ENCODE measurements at places on chromosomes 2 and 18. TPM values are rescaled to one million over a fixed set of nuclear protein-coding genes. Genes with fewer than 3 reads are reported as not detected.

DNA sequence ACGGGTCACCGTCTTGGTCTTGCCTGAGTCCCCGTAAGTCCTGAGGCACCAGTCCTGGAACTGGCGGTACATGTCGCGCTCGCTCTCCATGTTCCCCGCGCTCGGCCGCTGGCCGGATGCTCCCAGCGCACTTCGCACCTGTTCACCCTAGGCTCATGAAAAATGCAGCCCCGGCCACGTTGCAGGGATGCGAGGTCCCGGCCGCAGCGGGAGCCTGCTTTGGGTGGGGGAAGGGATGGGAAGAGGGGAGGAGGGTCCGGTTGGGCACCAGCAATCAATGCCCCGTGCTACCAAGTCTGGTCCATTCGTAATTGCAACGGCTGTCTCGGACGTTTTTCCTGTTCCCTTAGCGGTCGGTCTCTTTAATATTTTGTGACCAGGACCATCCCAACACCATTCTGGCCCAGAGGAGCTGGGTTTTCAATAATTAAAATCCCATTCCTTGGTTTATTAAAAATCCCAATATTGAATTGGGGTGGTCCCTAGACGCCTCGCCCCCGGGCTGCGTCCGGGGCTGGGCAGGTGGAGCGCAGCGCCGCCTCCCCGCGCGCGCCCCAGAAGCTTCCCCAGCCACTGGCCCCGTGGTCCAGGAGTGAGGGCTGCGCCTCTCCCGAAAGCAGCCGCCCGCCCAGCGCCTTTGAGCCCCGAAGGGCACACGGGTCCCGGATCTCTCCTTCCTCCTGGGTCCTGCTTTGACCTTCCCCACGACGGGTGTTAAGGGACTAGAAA, 1.4 kb downstream of the NOL4 start:
- DNase-seq = no peak

The CXCR1 gene
- not detected for total RNA-seq

DNA sequence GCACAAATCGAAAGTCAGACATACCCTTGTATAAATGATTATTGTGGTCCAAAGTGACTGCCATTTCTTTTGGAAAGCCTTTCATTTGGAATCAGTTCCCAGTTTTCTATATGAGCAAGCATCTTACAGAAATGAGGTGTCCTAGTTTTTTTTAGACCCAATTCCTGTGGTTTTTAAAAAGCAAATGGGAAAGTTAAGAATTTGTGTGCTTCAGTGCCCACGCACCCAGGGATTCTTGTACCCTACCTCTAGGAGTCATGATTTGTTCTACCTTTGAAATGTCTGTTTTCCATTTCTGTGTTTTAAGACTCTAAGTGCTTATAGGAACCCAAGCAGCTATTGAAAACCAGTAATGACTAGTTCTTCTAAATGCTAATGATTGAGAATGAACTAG, 218.1 kb downstream of the CAMKMT start:
- no peak for DNase-seq

The GREB1L gene
- total RNA-seq = 8.8 TPM

- peak; percentile 47 for DNase-seq
These were observed 64.1 kb downstream of the PTPN4 start for GRCh38 chr2:119823734-119824334.

DNA sequence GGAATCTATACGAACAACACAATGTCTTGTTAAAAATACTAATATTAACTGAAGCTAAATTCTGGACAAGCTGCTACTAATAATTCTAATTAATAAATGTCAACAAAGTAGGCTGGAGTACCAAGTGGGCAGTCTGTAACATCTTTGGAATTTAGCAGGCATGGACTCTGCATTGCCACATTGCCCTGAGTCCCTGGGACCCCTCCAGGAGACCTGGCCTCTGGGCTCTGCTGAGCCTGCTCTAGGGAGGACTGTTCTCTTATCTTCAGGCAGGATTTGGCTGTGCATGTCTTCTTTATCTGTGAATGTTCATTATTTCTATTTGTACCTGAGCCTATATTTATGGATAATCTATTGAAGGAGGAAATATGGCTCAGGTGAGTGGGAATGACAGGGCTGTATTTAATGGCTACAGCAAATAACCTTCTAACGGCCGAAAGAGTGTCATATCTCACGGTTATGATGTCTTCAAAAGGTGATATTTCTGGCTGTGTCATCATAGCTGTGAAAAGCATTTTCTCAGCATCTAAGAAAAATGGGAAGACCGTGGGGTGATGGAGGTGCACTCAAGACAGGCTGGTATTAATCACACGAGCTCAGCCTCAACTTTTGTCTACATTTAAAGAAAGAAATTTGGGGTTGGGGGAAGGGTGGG, 28.6 kb upstream of the SETBP1 start:
- DNase-seq = no peak

The SOX11 gene
- 24.0 TPM for total RNA-seq

DNA sequence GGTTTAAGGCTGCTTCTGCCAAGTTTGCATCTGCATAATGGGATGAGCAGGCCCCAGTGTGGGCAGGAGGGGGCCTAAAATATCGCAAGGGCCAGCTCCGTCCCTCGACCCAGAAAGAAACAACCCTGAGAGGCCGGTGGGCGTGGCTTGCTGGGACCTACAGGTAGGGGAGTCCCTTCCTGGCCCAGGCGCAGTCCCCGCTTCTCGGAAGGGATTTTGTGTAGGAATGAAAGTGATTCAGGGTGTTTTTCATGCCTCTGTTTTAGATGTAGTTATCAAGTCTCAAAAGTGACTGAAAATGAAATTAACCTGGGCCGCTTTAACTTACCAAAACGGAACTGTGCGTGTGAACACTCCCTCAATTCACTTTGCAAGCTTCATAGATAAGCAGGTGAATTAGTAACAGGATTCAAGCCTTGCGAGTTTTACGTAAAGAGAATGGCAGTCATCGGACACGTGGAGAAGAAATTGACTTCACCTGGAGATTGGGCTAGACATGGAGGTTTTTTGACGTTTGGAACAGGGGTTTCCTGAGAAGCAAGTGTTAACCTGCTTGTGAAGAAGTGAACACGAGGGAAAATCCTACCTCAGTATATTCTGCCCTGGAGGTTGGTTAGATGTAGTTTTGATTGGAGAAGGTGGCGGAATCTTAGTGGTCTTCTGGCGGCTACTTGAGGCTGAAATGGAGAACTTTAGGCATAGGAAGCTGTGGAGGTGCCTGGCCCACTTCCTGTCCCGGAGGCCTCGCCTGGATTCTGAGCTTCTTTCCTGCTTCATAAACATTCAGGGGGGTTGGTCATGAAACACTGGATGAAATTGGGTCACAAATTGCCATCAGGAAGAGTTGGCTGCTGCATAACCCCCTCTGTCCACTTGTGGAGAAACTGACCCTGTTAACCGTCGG, 1.7 kb downstream of the NCK2 start:
- no peak for DNase-seq

- DNase-seq = no peak
These were observed 25.4 kb downstream of the TBC1D8 start for GRCh38 chr2:101125808-101126207.

The KCNIP3 gene
- 4.9 TPM for total RNA-seq

DNA sequence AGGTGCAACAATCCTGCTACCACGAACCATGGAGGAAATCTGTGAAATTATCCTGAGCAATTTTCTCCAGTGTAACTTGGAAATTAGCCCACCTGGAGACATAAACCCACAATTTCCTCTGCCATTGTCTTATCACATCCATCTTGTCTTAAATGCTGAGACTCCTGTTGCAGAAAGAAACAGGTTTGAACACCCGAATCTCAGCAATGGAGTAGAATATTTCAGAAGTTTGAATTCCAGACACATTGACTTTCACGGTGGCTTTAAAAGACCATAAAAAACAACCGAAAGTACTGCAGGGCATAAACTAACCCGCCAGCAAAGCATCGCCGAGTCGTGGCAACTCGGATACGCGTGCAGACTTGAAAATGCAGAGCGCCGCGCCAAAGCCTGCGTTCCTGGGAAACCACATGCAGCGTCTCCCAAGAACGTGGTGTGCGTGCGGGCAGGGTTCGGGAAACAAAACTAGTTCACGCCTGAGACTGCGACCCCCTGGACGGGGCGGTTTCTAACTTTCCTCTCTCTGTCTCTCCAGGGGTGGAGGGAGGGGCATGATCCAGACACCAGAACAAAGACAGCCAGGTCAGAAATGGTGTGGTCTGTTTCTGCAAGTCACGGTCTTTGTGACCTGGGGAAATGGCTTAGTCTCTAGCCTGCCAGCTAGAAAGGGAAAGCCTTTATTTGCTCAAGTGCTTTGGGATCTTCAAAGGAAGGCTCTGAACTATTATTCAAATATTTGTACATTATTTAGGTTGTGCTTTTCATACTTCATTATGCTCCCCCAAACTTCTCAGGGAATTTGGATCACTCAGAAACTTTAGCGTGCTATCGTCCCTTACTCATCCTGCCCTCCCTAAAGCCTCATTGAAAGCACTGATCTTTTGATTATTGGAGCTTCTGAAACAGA, 26.9 kb upstream of the KCTD1 start:
- peak; percentile 39 for DNase-seq

DNA sequence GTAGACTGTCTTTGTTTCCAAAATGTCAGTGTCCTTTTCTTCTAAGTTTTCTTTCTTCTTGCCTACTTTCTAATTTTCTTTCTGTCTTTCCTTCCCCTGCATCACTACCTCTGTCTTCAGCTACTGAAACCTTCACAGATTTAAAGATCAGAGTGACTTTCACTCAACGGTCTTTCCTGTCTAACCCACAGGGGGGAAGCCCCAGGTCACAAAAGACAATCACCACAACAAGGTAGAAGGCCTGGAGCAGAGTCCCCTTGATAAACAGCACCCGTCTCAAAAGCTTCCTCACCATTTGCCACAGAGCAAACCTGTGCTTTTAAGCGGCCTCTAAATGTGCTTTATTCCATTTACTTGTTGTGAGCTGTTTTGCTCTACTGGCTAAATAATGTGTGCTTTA, 665.4 kb downstream of the BCL11A start:
- no peak for DNase-seq

GRCh38 chr2:105866216-105867185, 121.8 kb downstream of the NCK2 start:
- DNase-seq = no peak

DNA sequence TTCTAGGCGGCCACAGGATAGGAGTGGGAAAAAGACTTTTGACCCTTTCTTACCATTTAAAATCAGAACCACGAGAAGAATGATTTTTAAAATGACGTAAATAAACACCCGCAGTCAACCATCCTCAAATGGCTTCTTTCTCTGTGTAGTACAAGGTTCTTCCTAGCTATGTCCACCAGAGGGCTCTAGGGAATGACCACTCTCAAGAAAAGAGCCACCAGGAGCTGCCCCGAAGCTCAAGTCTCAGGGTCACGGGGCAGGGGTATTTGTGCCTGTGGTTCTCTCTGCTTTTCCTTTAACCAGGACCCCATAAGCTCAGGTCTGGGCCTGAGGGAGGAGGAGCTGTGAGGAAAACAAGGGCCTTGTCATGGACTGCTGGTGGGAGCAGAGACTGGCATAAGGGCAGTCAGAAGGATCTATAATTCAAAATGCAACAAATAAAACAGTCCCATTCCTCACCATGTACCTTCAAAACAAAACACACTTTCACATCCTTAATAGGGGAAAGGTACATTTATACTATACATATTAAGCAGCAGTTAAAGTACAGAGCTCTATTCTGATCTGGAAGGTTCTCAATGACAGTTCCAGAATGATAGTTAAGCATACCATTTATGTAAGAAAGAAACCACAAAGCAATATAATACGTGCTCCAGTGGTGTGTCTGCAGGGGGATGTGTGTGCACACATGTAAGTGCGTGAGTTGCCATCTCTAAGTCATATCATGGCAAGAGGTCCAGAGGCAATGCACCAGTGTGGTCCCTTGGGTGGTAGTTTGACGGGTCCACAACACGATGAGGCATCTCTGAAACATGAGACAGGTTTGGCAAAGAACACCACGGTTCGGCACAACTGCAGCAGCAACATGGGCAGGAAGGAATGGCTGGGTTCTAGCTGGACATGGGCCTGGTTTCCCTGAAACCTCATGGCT, 18.6 kb downstream of the LYPD1 start:
- DNase-seq = peak; percentile 75

The LYG2 gene
- not detected for total RNA-seq

DNA sequence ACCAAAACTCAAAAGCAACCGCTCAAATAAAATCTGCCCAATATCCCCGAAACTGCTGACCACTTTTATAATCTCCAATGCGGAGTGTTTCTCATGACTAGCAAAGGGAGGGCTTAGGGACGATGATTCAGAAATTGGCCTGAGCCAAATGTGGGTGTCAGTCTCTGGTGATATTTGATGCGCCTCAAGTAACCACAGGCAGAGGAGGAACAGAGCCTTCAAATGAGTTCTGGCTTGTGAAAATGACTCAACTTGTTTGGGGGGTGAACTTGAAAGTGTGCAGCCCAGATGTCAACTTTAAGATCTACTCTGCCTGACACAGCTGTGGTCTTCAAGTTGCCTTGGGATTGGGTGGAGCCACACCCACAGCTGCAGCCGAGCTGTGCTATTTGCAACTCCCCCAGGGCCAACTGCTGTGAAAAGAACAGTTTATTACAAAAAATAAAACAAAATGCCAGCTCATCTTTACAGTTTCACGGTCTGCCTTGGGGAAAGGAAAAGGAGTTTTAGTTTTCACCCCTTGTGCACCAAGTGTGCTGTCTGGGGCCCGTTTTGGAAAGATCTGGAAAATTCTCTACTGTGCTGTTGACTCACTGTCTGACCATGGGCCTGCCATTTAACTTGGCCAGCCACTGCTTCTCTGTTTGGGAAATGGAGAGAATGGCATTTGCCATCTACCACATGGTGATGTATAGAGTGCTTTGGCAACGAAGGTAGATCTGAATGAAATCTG, 222.1 kb downstream of the MTX2 start:
- peak; percentile 99 for DNase-seq

DNA sequence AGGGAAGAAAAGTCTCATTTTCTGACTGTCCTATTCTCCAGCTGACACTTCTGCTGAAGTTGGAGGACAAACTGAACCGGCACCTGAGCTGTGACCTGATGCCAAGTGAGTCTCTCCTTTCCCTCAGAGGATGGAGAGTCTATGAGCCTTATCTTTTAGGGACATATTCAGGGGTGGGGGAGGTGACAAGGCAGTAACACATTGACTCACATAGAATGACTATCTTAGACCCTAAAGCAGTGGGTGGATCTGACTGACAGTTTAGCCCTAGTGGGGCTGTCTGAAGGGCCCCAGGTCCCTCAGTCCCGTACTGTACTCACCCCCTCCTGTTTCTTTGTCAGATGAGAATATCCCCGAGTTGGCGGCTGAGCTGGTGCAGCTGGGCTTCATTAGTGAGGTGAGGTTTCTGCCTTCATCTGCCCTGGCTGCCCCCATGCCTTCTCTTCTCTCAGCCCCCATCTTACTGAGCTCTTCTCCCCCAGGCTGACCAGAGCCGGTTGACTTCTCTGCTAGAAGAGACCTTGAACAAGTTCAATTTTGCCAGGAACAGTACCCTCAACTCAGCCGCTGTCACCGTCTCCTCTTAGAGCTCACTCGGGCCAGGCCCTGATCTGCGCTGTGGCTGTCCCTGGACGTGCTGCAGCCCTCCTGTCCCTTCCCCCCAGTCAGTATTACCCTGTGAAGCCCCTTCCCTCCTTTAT, 805 bp upstream of the KRTCAP3 start:
- no peak for DNase-seq
